ENCODE measurements at places on chromosomes 7 and 10.

- no peak for DNase-seq
These were observed 37.3 kb downstream of the ADAM12 start for GRCh38 chr10:126351021-126351420.

DNA sequence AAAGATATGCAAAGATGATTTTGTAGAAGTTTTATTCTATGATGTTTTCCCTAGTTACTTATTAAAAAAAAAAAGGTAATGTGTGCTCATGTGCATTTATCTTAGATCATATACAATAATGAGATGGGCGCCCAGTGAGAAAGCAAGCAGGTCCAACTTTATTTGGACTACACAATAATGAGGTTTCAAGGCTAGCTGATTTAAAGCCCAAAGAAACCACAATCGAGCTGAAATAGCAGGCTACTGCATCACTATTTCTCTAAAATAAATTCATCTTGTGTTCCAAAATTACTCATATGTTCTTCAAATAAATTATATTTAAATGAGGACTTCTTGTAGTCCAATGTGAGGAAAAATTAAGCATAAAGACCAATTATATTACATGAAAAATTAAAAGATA lies 110.1 kb downstream of the JMJD1C start:
- no peak for DNase-seq

DNA sequence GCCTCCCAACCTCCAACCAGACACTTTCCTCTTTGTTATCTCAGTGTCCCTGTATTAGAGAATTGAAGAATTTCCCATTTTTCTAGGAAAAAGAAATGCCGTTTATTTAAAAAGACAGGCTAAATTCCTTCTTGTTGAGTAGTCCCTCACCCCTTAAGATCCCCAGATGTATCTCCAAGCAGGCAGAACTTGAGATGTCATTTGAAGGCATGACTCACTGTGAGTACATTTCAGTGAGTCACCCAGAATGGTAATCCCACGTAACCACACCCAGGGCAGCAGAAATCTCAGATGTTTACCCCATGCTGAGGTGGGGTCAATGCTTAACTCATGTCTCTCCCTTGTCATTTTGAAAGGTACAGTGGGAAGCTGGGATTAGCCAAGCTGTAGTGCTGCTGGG lies 4.4 kb downstream of the ZNF655 start:
- no peak for DNase-seq

DNA sequence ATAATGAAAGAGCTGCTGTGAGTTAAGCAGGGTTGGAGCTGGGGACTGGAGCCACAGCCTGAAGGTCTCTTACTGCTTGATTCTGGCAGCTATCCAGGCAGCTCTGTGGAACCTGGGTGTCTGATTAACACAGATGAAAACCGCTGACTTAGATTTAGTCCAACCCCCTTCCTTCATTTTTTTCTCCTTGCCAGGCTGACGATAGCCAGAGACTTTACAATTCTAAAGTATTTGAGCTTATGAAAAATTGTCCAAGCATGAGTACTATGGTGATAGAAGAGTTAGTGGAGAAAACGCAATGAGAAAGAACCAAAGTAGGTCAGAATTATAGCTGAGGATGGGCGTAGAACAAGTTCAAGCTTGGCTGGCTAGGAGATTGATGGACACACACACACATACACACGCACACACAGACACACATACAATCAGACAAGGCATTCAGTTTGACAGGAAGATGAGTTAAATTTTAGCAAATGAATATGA lies 13.5 kb upstream of the GPR85 start:
- DNase-seq: no peak

DNA sequence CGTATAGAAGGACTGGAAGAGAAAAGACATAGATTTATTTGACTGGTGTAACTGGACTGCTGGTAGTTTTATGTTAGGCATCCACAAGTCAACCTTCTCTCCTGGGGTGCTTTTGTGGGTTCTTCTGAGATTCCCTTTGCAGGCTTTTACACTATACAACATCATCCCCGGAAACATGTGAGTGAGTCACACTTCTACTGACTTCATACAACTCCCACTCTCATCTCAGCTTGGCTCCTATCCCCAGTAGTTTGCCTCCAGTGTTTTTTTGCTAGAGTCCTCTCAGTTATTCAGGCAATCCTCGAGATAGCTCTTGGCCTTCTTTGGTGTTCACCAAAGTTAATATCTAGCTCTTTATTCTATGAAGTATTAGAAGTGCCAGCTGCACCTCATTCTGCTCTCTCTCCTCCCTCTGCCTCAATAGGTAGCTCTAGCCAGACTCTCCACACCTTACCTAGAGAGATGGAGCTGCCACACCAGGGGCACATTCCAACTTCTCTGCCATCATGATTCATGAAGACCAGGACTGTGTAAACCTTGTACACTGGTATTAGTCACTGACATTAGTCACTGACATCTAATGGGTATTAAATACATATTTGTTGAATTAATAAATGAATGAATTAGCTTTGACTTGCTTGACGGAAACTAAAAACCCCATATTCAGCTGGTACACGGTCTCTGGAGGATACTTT lies 281.9 kb downstream of the PPP1R3A start:
- DNase-seq: no peak

DNA sequence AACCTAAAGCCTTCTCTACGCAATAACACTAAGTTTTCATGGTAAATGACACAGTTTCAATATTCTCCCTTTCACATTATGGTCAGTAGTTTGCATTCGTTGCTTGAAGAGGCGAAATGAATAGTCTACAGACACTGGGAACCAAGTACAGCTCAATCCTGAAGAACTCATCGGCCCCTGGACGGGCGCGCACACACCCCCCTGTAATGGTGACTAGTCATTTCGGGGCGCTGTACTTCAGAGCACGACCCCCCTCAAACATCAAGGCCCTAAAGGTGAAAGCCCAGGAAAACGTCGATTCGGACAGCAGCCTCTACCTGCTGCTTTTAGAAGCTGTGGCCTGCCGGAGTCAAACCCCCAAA lies 1.0 kb downstream of the NT5C2 start:
- DNase-seq: no peak

- no peak for DNase-seq
These were observed 684.3 kb upstream of the SORCS1 start for GRCh38 chr10:107848726-107849360.

- DNase-seq: no peak
These were observed 86.2 kb upstream of the DDC start for GRCh38 chr7:50651271-50651989.

DNA sequence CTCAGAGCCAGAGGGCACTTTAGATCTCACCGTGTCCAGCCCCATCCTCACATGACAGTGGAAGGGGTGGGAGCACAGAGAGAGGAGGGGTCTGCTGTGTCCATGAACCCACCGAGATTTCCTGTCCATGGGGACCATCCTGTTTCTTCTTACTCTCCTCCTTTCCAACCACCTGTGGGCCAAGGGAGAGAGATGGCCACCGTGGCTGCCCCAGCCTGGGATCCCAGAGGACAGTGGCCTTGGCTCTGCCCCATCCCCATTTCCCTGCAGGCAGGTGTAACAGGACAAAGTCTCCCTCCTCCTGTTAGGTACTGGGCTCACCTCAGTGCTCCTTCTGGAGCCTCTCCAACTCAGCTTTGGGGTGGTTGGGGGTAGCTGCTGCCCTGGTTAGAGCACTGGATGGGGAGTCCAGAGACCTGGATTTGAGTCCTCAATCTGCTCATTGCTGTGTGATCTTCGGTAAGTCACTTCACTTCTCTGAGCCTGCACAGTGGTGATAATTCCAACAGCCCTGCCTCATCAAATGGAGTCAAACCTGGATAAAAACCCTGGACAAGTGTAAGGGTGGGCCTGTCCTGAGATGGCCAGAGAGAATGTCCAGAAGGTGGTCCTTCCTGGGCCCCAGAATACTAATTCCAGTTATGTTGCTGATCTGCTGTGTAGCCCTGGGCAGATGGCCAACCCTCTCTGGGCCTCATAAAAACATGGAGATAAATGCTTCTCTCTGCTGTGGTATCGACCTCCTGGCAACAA lies 17.8 kb upstream of the PCBD1 start:
- no peak for DNase-seq

DNA sequence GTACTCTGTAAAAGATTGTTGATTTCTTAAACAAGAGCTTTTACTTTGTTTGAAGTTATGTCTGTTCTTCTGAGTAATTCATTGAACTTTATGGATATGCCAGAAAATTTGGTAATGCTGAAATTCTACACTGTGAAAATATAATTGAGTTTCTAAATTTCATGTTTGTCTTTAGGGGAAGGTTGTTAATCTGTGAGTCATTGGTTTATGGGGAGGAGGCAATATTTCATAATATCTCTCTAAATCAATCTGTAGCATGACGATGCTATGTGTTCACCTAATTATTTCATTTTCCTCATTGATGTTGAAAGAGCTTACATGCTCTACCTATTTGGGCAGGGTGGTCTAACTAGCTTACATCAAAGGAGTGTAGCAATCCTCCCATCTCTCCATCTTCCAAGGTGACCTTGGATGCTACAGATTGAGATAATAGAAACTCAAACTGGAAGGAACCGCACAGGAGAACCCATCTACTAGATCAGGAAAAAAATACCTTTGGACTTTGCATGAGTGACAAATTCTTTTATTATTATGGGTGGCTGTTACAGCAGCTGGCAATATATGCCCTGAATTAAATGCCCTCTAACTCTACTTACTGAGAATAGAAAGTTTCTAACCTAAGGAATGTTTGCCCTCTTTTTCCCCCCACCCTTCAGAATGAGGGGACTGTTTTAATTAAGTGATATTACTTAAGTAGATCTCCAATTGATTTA lies 8.4 kb upstream of the SNX13 start:
- no peak for DNase-seq

DNA sequence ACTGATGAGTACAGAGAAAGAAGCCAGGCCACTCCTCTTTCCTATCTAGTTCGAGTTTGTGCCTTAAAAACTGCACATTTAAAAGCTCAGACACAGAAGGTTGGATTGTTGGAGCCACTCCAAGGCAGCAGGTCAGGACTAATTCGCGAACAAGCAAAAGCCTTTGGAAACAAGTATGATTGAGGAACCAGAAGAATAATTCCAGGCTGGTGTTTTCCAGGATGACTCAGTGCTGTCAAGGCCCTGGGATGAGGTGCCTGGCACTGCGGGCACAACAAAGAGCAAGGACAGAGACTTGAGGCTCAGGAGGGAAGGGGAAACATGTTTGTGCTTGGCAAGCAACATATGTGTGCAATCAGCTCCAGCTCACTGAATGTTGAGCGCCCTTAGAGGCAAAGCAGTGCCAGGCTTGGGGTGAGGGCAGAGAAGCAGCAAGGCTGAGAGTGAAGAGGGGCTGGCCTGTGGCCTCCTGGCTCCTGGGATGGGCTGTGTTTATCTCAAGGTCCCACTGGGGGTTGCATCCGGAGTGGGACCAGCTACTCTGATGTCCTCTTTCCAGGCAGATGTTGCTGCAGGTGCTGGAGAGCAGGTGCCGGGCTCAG lies 44.1 kb downstream of the VSTM4 start:
- no peak for DNase-seq

DNA sequence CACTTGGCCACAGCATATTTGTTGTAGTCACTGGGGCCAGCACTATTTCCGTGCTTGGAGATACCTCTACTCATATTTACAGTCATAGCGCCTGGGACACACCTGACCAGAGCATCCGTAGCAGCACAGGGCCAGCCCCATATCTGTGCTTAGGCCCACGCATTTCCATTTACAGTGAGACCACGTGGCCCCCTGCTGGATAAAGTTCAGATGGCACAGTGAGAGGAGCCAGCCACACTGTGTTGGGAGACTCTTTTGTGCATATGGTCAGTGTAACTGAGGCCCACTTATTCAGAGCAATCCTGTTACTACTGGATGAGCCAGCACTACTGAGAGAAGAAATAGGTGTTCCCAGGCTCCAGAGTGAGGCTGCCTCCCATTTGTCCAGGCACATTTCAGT lies 455.3 kb downstream of the REEP3 start:
- DNase-seq: no peak

DNA sequence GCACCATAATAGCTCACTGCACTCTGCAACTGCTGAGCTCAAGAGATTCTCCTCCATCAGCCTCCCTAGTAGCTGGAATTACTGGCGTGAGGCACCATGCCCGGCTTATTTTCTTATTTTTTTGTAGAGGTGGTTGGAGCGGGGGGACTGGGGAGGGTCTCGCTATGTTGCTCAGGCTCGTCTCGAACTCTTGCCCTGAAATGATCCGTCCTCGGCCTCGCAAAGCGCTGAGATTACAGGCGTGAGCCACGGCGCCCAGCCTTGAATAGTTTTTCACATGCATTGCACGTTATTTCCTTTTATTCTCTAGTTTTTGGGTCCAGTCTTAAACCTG lies 526 bp upstream of the LAMTOR4 start:
- DNase-seq: no peak

- DNase-seq: no peak
These were observed 80.3 kb downstream of the FAM53B start for GRCh38 chr10:124663766-124664360.

DNA sequence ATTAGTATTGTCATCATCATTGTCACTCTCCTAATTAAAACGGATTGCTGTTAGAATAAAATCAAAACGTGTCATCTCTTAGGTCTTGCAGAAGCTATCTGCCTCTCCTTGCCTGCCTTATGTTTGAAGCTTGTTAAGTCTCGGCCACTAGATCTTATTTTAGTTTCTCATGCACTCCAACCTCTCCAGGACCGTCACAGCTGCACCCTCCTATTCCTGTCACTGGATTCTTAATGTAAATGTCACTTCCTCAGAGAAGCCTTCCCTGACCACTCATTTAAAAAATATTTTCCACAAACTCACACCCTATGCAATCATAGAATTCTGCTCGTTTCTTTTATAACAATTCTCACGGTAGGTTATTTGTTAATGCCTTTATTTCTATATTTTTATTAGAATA lies 103.9 kb upstream of the DKK1 start:
- no peak for DNase-seq

GRCh38 chr7:111866787-111867186 lies 304.5 kb upstream of the IMMP2L start:
- no peak for DNase-seq

- no peak for DNase-seq
These were observed 166.2 kb upstream of the STEAP1 start for GRCh38 chr7:89988074-89988473.

DNA sequence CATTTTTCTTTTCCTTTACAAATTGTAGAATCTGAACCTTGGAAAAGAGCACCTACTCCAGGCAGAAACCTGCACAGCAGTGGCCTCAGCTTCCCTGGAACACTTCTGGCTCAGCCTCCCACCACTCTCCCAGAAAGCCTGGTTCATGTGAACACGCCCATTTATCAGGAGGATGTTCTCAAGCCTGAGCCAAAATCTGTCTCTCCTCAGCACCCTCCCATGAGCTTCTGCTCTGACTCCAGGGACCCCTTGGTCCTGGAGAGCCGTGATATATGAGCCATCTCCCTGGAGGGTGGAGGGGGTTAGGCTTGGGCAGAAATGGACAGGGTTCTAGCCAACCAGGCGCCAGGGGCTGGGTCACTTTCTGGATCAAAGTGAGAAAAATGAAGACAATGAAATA lies 10.1 kb downstream of the GDF2 start:
- DNase-seq: no peak

- no peak for DNase-seq
These were observed 11.8 kb upstream of the ITGB8 start for GRCh38 chr7:20318933-20319332.

Data from NCI-H2171 (cell line).